ENCODE measurements at places on chromosomes 12 and 14.

- peak; percentile 64 for DNase-seq
Observed at GRCh38 chr12:49092086-49092815, 2.4 kb downstream of the DHH start.

- no peak for DNase-seq
Observed at GRCh38 chr14:97692084-97692483, 894.9 kb downstream of the VRK1 start.

DNA sequence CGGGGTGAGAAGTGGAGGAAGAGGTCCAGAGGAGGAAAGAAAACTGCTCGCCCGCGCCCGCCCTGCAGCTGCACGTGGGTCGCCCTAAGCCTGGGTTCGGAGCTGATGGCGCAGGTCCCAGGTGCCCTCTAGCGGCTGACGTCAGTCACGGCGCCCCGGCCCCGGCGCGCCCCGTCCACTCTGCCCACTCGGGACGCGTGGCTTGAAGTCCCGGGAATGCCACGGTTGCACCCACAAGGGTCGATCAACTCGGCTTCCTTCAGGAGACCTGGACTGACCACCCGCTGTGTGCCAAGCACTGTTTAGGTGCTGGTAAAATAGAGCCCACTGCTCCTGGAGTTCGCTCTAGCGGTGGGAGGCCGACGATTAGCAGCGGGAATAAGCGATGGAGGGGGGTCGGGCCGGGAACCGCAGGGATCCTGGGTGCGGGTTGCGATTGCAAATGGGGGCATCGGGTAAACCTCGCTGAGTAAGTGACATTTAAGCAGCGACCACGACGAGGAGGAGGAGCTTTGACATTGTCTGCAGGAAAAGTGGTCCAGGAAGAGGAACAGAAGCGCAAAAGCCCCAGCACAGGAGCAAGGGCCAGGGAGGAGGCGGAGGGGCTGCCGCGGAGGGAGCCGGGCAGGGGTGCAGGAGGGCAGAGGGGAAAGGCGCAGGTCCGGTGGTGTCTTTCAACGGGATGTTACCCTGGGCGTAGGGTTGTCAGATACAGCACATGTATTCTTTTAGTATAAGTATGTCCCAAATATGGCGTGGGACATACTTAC is 5.1 kb upstream of the ZNF839 start:
- peak; percentile 85 for DNase-seq

- peak; percentile 96 for DNase-seq
Observed at GRCh38 chr14:87992718-87993628, at the start of gene GALC. Gene GALC (minus strand): TSS chr14:87993182. CDS start chr14:87993164, 18 bp downstream.

- DNase-seq: no peak
Observed at GRCh38 chr12:14902465-14902864, 16.8 kb upstream of the MGP start.
